ENCODE measurements at places on chromosomes 3 and 15. TPM values are rescaled to one million over a fixed set of nuclear protein-coding genes. Genes with fewer than 3 reads are reported as not detected.

GRCh38 chr3:137763594-137763938 lies 549 bp upstream of the SOX14 start:
- peak overlapping the region; percentile 41 for H3K4me3 ChIP-seq
- H3K27me3 ChIP-seq, result peaks cover 92% of the 10 kb centered on the region
- DNase-seq, result no peak
- no peaks in the 10 kb centered on the region for H3K36me3 ChIP-seq

The THPO gene
- total RNA-seq, result not detected

GRCh38 chr3:122014741-122015140 lies 7.3 kb downstream of the ILDR1 start:
- DNase-seq, result no peak
- no peaks in the 10 kb centered on the region for H3K36me3 ChIP-seq
- no peak overlapping the region for H3K4me3 ChIP-seq
- H3K27ac ChIP-seq, result no peak overlapping the region

The EFCAB12 gene
- total RNA-seq, result not detected

DNA sequence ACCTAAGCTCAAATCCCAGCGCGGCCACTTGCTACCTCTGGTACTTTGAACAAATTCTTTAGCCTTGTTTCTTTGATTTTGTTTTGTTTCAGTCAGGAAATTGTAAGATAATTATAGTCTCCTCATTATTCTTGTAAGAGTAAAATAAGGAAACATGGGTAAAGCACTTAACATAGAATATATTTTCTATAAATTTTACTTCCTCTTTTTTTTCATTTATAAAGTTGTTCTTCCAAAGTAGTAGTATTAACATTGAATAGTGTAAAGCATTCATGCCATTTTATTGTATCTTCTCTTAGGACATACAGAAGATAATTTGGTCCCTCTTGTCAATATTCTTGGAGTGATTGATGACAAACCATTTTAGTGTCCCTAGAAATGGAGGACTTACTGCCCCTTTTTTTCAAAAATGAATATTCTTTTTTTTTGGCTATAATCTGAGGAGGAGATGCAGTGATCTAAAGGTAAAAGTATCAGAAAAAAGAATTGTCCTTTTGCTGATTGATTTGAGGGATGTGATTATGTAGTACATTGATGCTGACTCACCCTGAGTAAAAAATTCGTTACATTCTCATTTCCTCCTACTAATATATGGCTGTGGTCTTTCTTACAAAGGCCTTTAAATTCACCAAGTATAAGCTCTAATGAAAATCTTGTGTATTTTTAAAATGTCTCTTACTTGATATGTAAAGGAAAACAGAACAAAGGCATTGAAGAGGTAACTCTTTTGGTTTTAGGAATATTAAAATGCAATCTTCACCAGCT lies 51.0 kb downstream of the ALCAM start:
- H3K27ac ChIP-seq, result no peak overlapping the region
- no peak overlapping the region for H3K4me3 ChIP-seq
- DNase-seq, result no peak

GRCh38 chr3:187122261-187122660 lies 17.0 kb downstream of the RPL39L start:
- no peak for DNase-seq
- H3K4me1 ChIP-seq, result no peaks in the 10 kb centered on the region
- H3K27me3 ChIP-seq, result no peaks in the 10 kb centered on the region
- no peak overlapping the region for H3K27ac ChIP-seq
- no peak overlapping the region for H3K4me3 ChIP-seq

- no peak overlapping the region for H3K4me3 ChIP-seq
- no peaks in the 10 kb centered on the region for H3K36me3 ChIP-seq
- H3K4me1 ChIP-seq, result peaks cover 25% of the 10 kb centered on the region
- no peaks in the 10 kb centered on the region for H3K27me3 ChIP-seq
- no peak overlapping the region for H3K27ac ChIP-seq
- DNase-seq, result no peak
Measured at GRCh38 chr15:55990516-55990915, 2.9 kb downstream of the NEDD4 start.

DNA sequence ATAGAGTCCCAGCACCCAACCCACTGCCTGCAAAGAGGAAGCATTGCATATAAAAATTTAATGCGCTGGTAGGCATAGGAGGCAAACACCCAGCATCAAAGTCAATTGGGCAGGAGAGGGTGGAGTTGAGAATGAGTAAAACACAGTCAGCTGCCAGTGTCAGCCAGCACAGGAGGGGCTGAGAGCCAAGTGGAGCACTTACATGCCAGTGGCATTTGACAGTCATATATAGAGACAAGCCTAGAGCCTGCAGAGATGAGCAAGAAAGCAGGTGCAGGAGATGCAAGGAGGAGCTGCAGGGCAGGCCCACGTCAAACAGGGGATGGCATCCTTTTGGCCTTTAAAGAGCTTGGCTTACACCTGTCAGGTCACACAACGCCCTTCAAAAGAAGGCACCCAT lies 27.6 kb upstream of the ZFAND6 start:
- H3K4me3 ChIP-seq, result no peak overlapping the region
- H3K27me3 ChIP-seq, result no peaks in the 10 kb centered on the region
- no peaks in the 10 kb centered on the region for H3K36me3 ChIP-seq
- peak; percentile 25 for DNase-seq
- H3K4me1 ChIP-seq, result peaks cover 21% of the 10 kb centered on the region
- no peak overlapping the region for H3K27ac ChIP-seq

The TRH gene
- total RNA-seq, result not detected

- H3K4me1 ChIP-seq, result no peaks in the 10 kb centered on the region
- no peaks in the 10 kb centered on the region for H3K36me3 ChIP-seq
- DNase-seq, result no peak
- H3K4me3 ChIP-seq, result no peak overlapping the region
Measured at GRCh38 chr3:87109465-87109864, 117.6 kb upstream of the CHMP2B start.

The TMCC1 gene
- total RNA-seq, result 17.6 TPM
